ENCODE measurements at places on chromosomes 4 and X. TPM values are rescaled to one million over a fixed set of nuclear protein-coding genes. Genes with fewer than 3 reads are reported as not detected.

DNA sequence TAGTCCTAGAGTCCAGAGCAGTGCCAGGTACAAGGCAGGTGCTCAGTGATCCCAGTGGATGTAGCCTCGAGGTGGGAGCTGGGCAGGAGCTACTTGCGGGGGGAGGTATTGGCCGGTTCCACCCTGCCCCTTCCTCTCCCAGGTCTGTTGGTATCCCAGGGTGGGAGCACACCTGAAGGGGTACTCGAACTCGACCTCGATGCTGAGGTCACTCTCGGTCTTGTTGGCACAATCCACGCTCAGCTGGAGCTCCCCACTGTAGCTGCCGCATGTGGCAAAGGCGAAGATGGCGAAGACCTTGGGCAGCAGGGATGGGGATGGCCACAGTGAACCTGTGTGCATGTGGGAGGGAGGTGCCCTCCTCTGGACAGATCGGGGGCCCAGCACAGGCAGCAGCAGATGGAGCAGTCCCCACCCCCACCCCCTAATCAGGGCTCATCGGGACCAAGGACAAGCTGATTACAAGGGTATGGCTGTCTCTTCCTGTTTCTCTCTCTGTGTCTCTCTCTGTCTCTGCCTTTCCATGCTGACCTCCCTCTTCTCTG is 2.4 kb downstream of the SYP start:
- no peak for DNase-seq

GRCh38 chrX:138775517-138775916 is 64.0 kb upstream of the FGF13 start:
- peak; percentile 0 for DNase-seq

DNA sequence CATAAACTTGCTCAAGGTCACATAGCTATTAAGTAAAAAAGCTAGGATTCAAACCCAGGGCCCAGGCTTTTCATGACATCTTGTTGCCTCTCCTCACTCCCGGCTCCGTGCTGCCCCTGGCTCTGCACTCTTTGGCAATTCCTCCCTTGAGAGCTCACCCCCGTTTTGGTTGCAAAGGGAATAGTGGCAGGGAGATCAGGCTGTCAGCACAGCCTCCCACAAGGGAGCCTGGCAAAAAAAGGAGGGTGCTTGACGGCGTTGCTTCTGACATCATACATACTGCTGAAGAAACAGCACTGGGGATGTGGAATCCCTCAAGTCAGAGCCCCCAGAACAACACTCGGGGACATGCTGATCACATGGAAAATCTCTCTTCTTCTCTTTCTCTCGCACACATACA is 20.5 kb downstream of the IQSEC2 start:
- DNase-seq = no peak

- DNase-seq = no peak
Measured at GRCh38 chr4:106186201-106186600, 129.8 kb downstream of the TBCK start.

DNA sequence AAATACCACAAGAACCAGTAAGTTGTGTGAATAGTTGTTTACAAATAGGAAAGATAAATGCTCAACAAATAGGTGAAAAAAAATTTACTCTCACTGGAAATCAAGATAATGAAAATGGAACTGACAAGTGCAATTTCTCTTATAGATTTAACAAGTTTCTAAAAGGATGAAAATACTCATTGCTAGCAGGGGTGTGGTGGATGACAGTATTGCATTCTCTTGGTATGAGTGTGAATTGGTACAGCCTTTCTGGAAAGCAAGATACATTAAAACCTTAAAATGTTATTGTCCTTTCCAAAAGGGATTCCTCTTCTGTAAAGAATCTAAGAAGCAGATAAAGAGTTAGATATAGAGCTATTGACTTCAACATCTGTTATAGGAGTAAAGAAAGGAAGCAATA is 240.0 kb upstream of the RPS6KA3 start:
- DNase-seq = no peak

DNA sequence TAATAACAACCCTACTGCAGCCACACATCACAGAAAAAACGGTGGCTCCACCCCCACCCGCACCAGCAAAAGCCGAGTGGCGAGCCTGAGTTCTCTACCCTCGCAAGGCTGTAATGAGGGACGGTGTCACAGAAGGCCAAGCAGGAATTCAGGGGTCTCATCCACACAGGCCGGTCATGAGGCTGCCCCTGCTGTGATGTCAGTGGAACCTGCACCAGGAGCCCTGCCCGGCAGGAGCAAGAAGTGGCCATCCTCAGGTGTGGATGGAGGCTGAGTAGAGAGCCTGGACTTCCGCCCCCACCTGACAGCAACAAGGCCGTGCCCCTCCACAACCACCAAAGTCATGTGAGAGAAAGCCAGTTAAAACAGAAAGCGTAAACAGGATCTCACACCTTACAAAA is 20.6 kb downstream of the LYAR start:
- DNase-seq = no peak

DNA sequence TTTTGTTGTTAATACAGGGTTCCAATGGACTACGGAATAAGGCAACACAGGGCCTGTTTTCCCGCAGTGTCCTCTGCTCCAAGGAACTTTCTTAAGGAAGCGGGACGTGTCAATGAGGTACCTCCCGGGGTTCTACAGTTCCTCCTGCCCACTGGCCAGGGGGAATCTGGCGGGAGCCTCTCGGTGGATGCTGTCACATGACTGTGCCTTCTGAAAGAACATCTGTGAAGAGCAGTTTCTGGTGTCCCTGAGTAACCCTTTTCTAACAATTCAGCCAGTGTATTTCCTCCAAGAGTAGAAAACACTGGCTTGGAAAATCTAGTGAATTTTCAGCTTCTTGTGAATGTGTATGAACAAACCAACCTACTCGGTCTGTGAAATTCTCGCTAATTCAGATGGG is 32.7 kb downstream of the MFAP3L start:
- DNase-seq = no peak

GRCh38 chr4:38164346-38164745 is 204.1 kb downstream of the PTTG2 start:
- no peak for DNase-seq

- DNase-seq = no peak
Measured at GRCh38 chrX:154516656-154517100, 646 bp upstream of the FAM3A start.

DNA sequence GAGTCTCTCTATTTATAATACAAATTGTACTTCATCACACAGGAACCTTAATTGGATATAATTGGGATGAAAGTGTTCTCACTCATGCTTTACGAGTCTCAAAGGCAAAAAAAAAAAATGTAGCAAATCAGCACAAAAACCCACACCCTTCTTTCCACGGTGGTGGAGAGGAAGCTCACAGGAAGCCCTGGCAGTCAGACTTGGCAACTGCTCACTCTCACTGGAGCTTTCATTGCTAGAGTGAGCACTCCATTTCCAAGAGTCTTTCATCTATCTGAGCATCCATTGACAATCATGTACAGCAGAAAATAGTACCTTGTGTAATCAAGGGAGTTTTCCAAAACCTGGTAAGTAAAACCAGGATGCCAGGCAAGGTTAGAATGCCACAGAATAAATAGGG is 2159.4 kb upstream of the AGA start:
- DNase-seq = no peak

GRCh38 chr4:124415146-124415545 is 297.4 kb downstream of the ANKRD50 start:
- no peak for DNase-seq

GRCh38 chr4:101806914-101807313 is 16.4 kb downstream of the BANK1 start:
- no peak for DNase-seq

DNA sequence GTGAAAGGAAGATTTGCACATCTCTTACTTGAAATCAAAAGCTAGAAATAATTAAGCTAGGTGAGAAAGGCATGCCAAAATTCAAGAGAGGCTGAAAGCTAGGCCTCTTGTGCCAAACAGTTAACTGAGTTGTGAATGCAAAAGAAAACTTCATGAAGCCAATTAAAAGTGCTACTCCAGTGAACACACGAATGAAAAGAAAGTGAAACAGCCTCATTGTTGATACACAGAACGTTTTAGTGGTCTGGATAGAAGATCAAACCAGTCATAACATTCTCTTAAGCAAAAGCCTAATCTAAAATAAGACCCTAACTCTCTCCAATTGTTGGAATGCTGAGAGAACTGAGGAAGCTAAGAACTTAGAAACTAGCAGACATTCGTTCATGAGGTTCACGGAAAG is 122.3 kb downstream of the UNC5C start:
- DNase-seq = no peak

GRCh38 chr4:76607266-76607799 is 172.3 kb downstream of the SHROOM3 start:
- no peak for DNase-seq

DNA sequence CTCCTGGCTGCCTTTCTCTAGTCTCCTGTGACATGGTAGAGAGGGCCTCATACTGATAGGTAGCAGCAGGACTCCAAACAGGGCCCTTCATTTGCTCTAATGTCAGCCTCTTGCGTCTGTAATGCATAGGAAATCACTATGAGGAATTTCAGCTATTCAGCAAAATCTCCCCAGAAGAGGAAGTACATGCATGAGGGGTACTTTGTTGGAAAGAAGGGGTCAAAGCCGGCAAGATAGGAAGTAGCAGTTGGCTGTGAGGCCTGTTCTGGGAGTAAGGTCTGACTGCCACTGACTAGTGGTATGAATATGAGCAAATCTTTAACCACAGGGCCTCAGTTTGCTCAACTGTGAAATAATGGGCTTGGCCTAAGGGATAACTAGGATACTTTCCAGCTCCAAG is 283.2 kb downstream of the ARHGAP10 start:
- no peak for DNase-seq

GRCh38 chr4:20126906-20127305 is 124.8 kb upstream of the SLIT2 start:
- DNase-seq = no peak

DNA sequence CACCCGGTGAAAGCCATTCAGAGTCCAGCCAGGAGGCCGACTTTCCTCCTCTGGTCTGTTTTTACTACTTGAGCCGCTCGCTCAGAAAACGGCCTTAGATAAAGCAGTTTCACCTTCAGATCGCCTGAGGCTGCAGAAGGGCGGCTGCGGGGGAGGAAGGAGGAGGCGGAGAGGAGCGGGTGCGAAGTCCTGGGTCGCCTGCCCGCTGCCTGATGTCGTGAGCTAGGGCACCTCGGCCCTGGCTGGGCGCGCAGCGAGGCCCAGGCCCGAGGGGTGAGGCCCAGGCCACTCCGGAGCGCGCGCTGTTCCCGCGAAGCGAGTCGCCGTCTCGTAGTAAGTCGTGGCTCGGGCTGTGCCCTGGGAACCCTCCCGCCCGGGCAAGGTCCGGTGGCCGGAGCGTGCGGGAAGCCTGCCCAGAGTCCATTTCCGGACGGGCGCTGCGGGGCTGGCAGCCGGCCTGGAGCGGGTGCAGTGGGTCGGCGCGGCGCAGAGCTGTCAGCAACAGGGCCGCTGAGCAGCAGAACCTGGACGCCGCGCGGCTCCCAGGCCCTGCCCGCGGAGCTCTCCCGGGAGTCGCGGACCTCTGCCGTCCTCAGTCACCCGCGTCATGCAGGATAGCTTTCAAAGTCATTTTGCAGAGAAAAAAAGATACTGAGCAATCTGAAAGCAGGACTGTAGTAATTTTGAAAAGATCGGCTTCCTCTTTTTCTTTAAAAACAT is 18.6 kb downstream of the TRIM2 start:
- no peak for DNase-seq

- no peak for DNase-seq
Measured at GRCh38 chr4:47839259-47839658, 1.4 kb upstream of the CORIN start.

- DNase-seq = no peak
Measured at GRCh38 chrX:19909761-19910160, 22.4 kb upstream of the SH3KBP1 start.

GRCh38 chr4:105460306-105460705 is 13.6 kb downstream of the PPA2 start:
- DNase-seq = no peak

- no peak for DNase-seq
Measured at GRCh38 chrX:12973561-12974304, 1.2 kb upstream of the TMSB4X start.

DNA sequence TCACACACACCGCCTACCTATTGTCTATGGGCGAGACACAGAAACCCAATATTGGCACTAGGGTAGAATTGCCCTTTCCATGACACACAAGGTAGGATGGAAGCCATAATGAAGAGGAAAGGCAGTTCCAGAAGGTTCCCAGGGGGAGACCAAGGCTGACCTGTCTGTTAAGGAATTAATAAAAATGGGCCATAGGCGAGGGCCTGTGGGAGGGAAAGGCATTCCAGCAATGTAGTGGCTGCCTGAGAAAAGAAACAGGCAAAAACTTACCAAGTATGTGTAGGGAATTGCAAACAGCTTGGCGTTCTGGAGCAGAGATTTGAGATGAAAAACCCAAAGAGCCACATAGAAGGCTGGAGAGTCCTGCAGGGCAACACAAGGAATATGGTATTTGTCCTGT is 19.1 kb downstream of the MAGED2 start:
- DNase-seq = no peak

- DNase-seq = no peak
Measured at GRCh38 chr4:1053080-1053661, 41.7 kb downstream of the FGFRL1 start.

DNA sequence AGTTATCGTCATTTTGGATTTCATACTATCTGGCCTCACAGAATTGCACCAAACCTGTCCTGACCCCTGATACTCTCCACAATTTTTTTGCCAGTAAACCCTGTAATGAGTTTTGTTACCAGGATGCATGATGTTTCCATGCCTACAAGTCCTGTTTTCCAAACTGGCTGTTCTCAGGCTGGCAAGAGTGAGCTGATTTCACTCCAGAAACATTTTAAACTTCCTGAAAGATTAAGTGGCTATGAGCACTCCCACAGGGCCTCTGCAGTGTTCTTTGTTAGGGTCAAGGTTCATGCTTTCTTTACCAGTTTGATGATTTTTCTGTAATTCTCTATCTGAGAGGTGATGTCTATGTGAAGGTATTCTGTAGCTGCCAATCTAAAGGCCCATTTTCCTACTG is 31.7 kb upstream of the PDLIM3 start:
- DNase-seq = no peak

- no peak for DNase-seq
Measured at GRCh38 chr4:38867478-38868058, at the start of gene FAM114A1. Gene FAM114A1, plus strand, starts transcription at chr4:38867806. Its CDS starts 10,273 bp downstream, at chr4:38878079.

GRCh38 chr4:173345648-173346047 is 11.5 kb upstream of the HMGB2 start:
- DNase-seq = no peak

GRCh38 chrX:44961817-44962607 is 89.0 kb downstream of the KDM6A start:
- DNase-seq = no peak

ANAPC10 gene
- 31.1 TPM for polyA plus RNA-seq

GRIA2 gene
- 0.25 TPM for polyA plus RNA-seq

GAGE1 gene
- polyA plus RNA-seq = not detected

PPP1R2C gene
- not detected for polyA plus RNA-seq

CT47A7 gene
- polyA plus RNA-seq = not detected

EMCN gene
- 6.0 TPM for polyA plus RNA-seq

KIT gene
- 2.3 TPM for polyA plus RNA-seq

RS1 gene
- 0.07 TPM for polyA plus RNA-seq

TECRL gene
- 0.02 TPM for polyA plus RNA-seq

ANAPC4 gene
- 60.3 TPM for polyA plus RNA-seq

ITGB1BP2 gene
- 5.7 TPM for polyA plus RNA-seq

PSAPL1 gene
- polyA plus RNA-seq = 0.64 TPM

FGF5 gene
- 0.02 TPM for polyA plus RNA-seq

ADH1C gene
- 3.3 TPM for polyA plus RNA-seq

DDX53 gene
- not detected for polyA plus RNA-seq

GAB3 gene
- polyA plus RNA-seq = 5.0 TPM

SSX2B gene
- polyA plus RNA-seq = not detected

TCEAL2 gene
- 1.5 TPM for polyA plus RNA-seq

All from thymus (tissue), 14 donors.